ENCODE measurements at places on chromosomes 12 and 14.

GRCh38 chr12:11171969-11172675, 1.1 kb downstream of the SMIM10L1 start:
- DNase-seq: no peak

DNA sequence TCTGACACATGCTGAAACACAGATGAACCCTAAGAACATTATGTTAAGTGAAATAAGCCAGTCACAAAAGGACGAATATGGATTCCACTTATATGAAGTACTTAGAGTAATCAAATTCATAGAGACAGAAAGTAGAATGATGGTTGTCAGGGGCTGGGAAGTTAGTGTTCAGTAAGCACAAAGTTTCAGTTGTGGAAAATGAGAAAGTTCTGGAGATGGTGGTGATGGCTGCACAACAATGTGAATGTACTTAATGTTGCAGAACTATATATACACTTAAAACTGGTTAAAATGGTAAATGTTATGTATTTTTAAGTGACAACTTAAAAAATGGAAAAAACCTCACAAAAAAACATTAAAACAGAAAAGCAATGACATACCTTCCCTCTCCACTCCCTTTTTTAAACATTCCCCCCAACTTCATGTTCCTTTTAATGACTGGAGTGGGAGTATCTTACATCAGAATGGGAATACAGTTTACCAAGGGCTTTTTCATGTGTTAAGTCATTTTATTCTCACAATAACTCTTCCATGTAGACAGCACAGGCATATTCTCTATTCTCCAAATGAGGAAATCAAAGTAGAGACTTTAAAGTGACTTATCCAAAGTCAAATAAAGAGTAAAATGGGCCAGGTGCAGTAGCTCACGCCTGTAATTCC, 24.0 kb downstream of the BTBD7 start:
- no peak for DNase-seq

GRCh38 chr14:32028599-32028998, 48.5 kb upstream of the ARHGAP5 start:
- no peak for DNase-seq

- DNase-seq: no peak
These were observed 24.9 kb upstream of the FZD10 start for GRCh38 chr12:130137040-130138018.

DNA sequence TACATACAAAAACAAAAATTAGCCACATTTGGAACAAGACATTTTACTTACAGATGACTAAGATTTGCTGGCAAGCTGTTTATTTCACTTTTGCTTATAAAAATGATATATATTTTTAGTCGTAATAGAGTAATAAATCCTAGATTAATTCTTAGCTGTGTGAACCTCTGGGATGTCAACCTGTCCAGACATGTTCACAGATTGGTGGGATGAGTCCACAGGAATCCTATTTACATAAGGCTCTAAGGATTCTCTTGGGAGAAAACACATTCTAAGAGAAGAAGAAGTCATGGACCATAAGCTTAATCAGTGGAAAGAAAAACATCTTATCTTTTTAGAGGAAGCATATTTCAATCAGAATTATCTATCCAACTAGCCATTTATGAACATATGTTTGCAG, 797.4 kb downstream of the C12orf50 start:
- no peak for DNase-seq

DNA sequence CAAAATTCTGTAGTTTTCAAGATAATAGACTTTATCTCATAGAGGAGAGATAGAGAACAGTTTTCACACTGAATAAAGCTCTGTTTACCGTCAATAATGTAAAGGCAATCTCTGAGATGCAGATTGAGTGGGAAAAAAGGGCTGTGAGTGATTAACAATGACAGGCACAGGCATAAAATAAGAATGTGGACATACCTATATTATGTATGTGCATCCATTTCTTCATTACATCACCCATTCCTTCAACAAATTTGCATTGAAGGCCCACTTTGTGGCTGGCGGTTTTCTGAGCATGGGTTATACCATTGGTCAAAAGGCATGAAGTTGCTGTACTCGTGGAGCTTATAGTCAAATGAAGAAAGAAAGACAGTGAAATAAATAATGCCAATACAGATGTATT, 1431.0 kb downstream of the AACS start:
- DNase-seq: no peak

DNA sequence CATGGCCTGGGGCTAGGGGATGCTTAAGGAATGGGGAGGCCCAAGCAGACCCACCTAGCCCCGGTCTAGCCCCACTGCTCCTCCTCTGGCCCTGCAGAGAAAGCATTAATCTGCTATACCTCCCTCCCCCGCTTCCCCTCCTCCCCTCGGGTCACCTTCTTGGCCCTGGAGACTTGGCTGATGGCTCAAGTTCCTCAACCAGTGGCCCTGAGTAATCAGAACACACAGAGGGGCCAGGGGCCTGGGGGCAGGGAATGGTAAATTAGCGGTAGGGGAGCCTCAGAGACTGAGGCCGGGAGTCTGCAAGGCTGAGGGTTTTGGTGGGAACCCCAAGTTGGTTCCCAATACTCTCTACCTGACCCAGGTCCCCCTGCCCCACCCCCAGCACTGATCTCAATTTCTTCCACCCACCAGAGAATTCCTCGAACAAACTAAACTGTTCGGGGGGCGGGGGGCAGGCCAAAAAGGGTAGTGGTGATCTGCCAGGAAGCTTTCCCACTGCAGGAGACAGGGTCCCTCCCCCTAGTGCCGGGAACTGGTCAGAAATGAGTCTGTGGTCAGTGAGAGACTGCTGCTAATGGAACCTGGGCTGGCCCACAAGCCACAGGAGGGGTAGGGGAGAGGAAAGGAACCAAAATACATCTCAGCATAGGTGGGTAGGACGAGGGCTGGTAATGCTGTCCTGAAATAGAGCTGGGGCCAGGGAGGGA, 12.8 kb upstream of the SMARCD1 start:
- no peak for DNase-seq

GRCh38 chr12:50351120-50352043, 45.0 kb downstream of the FAM186A start:
- no peak for DNase-seq

- no peak for DNase-seq
These were observed 10.1 kb downstream of the KRT80 start for GRCh38 chr12:52181746-52182145.

DNA sequence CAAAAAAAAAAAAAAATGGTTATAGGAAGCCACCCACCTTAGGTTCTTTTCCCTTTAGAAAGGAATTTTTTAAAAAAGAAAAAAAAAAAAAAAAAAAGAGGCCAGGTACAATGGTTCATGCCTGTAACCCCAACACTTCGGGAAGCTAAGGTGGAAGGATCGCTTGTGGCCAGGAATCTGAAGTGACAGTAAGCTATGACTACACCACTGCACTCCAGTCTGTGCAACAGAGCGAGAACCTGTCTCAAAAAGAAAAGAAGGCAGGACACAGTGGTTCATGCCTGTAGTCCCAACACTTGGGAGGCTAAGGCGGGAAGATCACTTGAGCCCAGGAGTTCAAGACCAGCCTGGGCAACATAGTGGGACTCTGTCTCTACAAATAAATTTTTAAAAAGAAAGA, 36.0 kb downstream of the SPTLC2 start:
- no peak for DNase-seq

DNA sequence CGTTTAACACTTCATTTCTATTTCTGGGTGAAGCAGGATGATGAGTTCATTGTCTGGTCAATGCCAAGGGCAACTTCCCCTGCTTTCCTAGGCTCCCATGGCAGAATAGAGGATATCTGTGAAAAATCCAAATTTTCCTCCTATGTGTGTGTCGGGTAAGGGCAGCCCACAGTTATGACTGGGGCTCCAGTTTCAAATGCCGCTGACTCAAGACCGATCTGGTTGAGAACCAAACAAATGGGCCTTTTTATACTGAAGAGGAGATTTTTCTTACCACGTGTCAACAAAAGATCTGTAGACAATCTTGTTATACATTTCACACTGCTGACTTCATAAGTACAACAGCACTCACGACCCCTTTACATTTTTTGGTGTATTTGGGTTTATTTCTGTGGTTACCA, 120.8 kb downstream of the CHST11 start:
- no peak for DNase-seq

Measured in activated T-helper 1 cell treated with anti-CD3 and anti-CD28 coated beads, Interleukin-2, amount 50 U/mL, for 16 hours (primary cell).